Left renal pelvis (tissue), 4 donors: ENCODE measurements at places on chromosomes 16 and 17.

GRCh38 chr17:45675892-45676291, 108.2 kb upstream of the CRHR1 start:
- no peak for DNase-seq

GRCh38 chr17:36938566-36939051, 1.3 kb downstream of the LHX1 start:
- no peak for DNase-seq

DNA sequence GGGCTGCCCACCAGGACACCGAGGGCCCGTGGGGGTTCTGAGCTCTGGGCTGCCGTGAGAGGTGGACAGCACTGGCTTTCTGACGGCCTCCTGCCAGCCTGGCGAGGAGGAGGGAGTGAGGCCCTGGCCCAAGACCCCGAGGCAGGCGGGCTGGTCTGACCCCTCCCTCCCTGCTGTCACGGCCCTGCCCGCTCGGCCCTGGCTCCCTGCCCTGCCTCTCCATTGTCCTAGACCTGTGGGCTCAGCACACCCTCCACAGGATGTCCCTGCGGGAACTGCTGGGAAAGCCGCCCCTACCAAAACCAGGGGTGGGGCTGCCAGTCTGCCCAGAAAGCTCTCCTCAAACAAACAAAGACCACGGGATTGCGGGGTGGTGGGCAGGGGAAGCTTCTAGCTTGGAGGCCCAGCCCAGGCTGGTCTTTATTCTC, 20.7 kb downstream of the SPNS2 start:
- DNase-seq, result no peak

- no peak for DNase-seq
These were observed 584.9 kb downstream of the CDH13 start for GRCh38 chr16:83211711-83212110.

DNA sequence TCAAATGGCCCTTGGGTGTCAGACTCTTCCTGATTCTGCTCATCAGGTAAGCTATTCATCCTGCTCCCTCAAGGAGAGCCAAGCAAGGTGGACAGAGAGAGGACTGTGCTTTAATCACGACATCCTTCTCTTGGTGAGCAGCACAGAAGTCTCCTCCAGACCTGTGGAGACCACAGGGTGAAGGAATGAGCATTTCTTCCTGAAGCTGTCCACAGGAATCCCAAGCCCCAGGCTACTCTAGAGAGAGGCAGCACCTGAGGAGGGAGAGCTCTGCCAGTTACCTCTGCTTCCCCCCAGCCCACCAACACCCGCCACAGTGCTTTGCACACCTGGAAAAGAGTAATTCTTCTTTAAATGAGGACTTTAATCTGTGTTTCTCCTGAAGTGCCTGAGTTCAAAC, 100.0 kb downstream of the PARN start:
- DNase-seq, result no peak

DNA sequence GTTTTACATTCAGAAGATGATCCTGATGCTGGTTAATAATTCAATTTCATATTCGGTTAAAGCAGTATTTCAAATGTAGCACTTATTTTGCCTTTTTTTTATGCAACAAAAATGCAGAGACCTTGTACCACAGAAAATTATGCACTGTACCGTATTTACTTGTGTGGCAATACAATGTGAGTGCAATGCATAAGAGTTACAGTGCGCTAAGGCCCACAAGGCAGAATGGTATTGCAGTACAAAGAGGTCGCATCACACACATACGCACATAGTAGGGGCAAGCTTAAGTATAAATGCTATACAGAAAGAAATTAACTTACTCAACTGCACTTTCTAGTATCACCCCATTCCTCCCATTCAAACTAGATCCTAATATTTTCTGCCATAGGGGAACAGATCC, 103.0 kb downstream of the SYCE1L start:
- DNase-seq, result no peak

DNA sequence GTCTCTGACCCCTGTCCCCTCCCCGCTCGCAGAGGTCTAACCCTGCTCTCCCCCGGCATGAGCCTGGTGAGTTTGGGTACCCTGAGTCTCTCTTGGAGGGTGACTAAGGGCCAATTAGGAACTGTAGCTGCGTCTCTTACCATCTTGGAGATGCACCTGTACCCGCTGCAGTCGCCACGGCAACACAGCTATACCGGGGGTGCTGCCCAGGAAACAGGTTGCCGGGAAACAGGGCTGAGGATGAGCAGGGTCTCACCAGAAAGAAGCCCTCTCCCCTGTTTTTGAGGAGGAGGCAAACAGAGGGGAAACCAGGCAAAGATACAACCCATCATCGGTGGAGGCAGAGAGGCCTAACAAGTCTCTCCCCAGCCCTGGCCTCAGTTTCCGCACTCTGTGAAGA, 140.2 kb downstream of the TMEM132E start:
- no peak for DNase-seq

DNA sequence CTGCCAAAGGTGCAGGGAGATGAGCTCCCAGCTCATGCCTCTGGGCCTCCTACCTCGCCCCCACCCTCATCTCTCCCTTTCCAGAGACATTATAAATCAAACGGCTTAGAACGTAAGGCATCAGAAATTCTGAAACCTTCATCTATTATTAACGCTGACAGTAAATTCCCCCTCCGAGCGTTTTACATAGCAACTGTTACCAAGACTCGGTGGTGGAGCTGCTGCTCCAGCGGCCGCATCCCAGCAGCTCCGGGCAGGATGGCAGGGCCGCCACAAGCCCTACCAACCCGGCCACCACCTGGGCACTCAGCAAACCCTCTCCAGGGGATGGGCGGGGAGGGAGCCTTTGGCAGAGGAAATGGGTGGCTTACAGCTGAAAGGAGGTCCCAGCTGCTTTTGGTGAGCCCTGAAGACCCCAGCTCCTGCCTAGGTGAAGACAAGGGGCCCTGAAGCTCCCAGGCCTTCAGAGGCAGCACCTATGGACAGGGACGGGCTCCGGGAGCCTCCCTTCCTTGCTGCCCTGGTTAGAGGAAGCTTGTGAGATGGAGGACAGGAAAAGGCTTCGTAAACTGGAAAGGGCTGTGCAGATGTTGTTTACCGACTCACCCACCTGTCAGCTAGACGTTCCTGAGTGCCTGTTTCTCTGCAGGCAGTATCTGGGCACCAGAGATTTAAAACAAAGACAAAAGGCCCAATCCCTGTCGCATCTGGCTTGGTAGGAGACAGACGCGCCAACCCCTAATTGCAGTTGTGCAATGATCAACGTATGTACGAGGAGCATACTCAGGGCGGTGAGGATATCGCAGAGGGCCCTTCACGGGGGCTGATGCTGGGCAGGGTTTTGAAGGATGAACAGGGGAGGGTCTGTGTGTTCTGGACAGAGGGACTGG, 76.9 kb downstream of the RAI1 start:
- DNase-seq, result no peak

- DNase-seq, result no peak
These were observed 46.8 kb downstream of the BRIP1 start for GRCh38 chr17:61816538-61816937.

DNA sequence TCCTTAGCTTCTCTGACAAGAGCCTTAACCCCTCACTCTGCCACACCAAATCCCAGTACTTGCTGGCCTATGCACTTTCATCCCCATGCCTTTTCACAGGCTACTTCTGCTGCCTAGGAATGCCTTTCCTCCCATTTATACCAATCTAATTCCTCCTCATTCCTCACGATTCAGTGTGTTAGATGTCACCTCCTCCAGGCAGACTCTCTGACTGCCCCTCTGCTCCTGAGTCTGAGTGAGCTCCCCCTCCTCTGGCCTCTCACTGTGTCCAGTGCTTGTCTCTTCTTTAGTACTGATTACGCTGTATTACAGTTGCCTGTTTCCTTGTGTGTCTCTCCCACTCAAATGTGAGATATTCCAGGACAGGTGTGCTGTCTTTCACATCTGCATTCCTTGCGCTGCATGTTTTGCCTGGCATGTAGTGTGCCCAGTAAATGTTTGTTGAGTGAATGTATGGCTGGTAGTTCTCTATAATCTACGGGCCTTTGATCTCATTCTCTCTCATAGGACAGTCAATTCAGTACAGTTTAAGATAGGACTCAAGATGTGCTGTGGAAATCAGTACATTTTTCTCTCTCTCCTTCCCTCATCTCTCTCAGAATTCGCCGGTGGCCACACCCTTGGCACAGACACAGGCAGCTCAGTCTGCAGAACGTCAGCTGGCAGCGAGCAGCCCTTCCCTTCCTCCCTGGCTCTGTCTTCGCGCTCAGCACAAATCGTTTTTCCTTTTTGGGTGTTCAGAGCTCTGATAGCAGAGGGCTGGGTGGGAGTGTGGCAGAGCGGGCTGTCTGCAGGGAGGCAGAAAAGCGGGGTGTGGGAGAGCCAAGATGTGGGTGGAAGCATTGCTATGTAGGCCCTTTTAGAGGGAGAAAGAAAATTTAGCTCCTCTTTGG, 18.5 kb downstream of the ARL4D start:
- DNase-seq, result no peak

GRCh38 chr16:4115209-4115948, 863 bp downstream of the ADCY9 start:
- DNase-seq, result no peak

DNA sequence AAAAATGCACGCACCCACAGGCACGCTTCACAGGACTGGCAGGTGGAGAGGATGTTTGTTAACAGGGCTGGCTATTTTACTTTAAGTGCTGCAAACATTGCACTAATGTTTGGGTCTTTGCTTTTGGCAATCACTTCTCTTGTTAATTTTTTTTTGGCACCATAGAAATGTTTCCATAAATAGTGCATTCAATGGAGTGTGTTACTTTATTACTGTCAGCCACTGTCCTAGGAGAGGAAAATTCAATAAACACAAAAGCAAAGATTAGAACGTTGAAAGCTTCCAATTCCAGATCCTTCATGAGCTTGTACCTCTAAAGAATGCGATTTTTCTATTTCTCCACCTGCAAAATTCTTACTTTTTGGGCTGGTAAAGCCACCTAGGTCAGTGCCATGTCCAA, 743.5 kb downstream of the WWOX start:
- DNase-seq, result no peak

DNA sequence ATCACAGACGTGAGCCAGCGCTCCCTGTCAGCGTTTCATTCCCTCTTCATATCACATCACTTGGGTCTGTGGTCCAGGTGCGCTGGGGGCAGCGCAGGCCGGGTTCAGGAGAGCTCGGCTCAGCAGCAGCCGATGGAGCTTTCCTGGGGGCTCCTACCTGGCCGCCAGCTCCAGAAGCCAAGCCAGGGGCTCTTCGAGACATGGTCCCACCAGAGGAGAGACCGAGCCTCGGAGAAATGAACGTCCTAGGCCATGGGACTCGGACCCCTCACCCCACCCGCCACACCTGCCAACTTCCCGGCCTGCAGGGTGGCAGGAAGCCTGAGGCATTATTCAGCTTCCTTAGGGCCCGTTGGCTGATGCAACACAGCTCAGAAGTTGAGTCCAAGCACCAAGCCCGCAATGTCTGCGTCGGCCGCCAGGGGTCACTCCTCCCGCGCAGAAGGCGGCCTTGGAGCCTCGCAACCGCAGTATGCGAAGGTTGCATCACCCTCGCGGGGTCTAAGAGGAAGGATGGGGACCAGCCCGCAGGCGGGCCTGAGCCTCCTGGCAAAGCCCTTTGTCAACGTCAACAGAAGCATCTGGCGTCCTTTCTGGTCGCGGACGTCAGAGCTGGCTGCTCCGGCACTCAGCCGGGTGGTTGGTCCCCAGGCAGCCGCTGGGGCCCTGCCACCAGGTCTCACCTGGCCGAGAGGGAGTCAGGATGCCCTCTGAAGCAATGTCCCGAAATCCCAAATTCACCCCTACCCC, 13.2 kb upstream of the KLHDC4 start:
- DNase-seq, result peak; percentile 47

DNA sequence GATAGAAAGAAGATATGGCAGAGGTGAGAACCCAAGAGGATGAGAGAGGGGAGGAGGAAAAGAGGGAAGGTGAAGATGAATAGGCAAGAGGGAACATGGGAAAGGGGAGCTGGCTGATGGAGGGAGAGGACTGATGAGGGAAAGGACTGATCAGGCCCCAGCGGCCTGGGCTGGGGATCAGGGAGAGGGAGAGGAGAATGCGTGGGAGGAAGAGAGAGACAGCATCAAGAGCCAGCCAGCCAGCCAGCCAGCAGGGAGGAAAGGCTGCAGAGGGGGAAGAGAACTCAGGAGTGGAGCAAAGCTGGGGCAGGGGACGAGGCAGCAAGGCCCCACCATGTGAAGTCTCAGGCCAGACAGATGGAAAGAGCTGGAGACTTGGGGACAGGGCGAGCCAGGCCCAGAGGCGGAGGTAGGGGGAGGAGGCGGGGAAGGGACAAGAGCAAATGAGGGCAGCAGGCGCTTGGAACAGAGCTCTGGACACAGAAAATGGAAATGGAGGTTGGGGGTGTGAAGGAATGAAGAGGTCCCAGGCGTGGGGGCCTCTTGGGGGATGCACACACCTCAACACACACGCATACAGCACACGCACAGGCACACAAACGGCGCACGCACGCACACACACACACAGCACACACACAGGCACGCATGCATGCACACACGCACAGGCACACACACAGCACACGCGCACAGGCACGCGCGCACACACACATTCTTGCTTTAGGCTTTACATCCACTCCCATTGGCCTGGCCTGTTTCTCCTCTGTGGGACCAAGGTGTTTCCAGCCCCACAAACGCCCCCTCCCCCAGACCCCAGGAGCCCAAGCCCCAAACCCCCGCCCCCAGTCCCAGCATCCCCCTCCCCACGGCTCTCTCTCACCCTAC, 12.3 kb downstream of the DLG4 start:
- DNase-seq, result no peak

DNA sequence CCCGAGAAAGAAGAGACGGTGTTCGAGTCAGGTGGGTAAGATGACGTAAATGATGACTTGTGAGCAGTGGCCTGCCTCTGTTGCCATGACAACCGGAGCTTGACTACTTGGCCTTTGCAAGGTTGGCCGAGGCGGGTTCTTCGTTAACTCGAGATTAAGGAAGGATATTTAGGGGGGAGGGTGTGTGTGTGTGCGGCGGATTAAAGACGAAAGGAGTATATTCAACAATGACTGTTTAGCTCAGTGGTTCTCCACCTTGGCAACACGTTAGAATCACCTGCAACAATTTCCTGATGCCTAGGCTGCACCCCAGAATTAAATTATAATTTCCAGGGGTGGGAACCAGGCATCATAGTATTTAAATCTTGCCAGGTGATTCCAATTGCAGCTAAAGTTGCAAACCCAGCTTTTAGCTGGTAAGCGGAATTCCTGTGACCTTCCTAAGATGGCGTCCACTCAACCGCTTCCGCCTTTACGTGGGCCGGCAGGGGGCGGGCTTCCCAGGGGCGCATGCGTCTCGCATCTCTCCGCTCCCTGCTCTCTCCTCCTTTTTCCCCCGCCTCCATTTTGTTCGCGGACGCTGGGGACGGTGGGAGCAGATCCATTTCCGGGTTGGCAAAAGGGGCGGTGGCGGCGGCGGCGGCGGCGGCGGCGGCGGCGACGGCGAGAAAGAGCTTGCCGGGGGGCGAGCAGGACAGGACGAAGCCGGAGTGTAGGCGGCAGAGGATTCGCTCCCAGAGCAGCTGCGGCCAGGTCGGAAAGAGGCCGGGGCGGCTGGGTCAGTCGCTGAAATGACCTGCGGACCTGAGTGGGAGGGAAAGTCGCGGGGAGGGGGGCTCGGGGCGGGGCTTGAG, at the start of gene WIPF2:
Gene WIPF2, plus strand, starts transcription at position 565 of the 854 bp plus-strand sequence. CDS start 37,156 bp downstream, outside the sequence.
- peak; percentile 96 for DNase-seq

GRCh38 chr16:68416057-68417046, 32.0 kb downstream of the SMPD3 start:
- no peak for DNase-seq

- DNase-seq, result no peak
These were observed 53.2 kb downstream of the TEKT5 start for GRCh38 chr16:10641555-10641952.
